CD4-positive, alpha-beta T cell treated with Interleukin-4 for 1 hour (primary cell): ENCODE measurements at places on chromosomes 11 and 22.

DNA sequence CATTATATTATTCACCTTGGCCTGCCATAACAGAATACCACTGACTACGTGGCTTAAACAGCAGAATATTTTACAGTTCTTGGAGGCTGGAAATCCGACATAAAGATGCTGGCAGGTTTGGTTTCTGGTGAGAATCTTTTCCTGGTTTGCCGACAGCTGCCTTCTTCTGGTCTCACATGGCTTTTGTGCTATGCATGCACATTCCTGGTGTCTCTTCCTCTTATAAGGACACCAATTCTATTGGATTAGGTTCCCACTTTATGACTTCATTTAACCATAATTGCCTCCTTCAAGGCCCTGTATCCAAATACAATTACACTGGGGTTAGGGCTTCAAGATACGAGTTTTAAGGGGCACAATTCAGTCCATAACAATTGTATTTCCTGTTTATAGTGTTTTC is 17.1 kb downstream of the RNF214 start:
- no peak for DNase-seq

DNA sequence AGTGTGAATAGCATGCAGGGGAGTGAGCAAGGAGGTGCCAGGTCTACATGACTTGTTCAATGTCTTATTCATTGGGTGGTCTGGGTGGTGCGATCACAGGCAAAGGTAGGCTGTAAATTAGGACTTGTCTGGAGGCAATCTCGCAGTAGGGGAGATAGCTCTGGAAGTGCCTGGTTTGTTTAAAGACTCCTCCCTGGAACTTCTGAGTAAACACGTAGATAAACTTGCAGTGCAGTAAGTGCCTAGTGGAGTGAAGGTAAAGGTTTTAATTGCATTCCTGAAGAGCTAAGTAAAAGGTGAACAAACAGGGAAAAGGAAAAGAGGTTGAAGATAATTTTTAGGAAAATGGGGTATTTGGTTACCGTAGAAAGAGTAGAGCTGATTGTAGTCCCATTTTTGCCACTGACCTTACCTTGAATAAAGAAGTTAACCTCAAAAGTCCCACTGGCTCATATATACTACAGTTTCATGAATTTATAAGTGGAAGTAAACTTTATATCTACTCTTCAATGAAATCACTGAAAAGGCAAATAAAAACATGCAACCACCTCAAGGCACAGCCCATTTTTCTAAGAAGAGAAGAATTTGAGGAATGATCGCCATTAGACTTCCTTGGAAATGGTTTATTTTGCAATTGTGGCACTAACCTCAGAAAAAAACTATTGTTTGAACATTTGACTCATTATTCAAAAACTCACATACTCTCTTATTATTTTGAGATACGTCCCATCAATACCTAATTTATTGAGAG is 44.3 kb downstream of the AASDHPPT start:
- DNase-seq: no peak

DNA sequence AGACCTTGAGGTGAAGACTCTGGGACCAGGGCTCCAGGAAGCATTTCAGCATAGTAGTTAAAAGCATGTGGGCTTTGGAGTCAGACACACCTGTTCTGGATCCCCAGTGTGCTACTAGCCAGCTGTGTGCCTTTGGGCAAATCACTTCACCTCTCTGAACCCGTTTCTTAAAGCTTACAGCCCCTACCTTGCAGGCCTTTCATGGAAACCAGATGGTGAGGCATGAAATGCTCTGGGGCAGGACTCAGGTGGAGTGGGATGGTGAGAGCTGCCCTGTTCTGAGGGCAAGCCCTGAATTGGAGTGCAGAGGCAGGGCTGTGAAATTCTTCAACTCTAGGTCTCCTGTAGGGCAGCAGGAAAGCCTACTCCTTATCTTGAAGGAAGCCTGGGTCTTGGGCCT is 10.5 kb downstream of the UCP2 start:
- peak; percentile 39 for DNase-seq

DNA sequence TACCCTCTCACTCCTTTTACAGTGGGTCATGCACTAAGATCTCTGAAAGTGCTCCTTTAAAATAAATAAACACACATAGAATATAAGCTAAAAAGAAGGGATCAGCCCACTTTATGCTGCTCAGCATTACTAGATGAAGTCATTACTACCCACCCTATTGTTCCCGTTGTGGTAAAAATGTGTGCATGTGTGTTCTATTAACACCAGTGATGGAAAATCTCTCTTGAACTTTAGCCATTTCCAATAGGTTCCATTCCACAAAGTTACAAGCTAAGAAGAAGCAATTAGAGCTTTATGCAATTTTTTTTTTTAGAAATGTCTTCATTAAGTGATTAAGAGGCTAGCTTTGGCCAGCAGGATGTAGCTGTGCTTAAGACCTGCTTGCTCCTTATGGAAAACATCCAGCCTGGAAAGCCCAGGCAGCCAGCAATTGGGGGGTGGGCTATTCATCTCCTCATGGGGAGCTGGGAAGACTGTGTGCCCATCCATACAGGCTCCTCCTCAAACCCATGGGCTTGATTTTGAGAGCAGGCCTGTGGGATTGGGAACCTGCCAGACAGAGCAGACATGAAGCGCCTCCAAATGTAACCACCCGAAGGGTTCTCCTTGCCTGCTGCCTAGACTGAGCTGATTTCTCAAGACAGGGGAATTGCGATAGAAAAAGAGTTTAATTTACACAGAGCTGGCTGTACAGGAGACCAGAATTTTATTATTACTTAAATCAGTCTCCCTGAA is 92.9 kb upstream of the PARVA start:
- DNase-seq: no peak

DNA sequence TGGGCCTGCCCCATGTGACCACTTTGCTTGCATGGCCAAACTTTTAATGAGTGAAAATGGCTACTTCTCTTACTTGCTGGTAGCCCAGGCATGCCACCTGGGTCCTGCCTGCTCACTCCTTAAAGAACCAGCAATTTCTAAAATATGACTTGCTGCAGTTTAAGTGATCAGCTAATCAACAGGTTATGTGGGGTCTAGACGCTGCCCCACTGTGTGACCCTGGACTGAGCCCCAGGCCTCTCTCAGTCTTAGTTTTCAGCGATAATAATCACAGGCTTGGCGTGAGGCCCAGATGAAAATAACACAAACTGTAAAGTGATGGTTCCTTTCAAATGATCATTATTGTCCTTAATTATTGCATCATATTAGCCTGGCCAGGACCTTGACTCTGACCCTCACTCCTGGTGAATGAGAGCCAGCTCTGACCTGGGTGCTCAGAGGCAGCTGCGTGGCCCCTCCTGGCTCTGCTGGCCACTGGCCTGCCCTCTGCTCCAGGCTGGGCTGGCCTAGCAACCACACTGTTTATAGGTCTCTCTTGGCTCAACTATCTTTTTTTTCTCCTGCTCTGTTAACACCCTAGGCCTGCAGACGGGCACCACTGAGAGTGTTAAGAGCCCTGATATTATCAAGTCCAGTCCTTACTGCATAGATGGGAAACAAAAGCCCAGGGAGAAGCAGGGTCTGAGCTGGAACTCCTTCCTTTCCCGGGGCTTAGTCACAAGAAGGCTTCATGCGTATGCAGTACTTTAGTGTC is 89.7 kb downstream of the RRM1 start:
- no peak for DNase-seq

- DNase-seq: no peak
These were observed 39.6 kb upstream of the CHRM4 start for GRCh38 chr11:46431211-46431610.

DNA sequence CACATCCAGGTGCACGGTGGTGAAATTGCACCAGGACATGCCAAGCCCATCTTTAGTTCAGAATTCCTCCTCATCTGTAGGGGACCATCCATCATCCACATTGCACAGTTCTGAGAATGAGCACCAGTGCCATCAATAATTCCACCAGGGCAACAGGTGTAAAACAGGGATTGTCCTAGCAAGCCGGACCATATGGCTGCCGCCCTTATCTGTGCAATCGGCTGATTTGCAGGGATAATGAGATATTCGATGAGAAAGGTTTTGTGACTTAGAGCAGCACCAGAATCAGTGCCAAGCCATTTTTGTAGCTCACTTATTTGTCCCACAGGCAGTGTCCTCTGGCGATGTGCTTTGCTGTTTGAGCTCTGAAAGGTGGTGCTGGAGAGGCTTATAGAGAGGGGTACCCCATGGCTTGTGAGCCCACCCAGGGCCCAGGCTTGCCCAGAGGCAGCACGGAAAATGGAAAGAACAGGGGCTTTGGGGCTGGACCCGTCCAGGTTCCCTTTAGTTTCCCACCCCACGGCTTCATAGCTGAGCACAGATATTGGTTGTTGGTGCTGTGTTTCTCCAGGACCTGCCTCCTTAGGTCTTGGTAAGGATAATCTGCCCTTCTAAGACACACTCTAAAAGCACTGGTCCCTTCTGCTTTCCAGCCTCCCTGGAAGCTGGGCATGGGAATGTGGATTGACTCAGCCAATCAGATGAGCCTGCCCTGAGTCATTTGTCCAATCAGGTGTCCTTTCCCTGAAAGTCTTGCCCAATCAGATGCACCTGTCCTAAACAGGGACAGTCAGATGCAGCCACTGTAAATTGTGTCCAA is 84.0 kb upstream of the SHANK2 start:
- DNase-seq: no peak

DNA sequence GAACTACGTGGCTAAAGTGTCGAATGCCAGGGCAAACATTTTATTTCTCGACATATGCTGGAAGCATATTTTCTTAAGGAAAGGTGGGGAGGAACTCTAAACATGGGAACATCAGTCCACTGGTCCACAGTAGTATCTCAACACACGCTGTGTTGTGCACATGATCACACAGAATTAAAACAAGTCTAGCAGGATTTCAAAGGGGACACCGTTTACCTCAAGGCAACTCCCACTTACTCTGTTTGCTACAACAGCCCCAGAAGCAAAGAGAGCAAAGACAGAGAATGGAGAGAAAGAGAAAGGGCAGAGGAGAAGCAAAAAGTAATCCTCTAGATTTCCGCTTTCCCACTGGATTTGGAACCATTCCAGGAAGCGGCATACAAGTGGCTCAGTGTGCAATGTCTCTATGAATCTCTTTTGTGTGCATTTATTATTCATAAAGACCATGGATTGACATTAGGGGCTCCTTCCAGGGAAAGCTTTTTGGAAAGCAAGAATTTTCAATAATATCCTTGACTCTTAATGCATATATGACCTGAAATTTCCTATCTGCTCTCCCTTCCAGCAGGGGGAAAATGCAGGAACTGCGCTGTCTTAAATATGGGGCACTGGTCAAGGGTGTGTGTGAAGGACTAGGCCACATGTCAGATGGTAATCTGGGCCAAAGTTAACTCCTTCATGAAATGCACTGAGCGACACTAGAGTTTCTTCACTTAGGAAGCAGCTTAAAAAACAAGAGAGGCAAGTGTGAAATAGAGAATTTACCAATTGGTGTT is 34.8 kb upstream of the CCDC34 start:
- no peak for DNase-seq

- no peak for DNase-seq
These were observed 19.6 kb downstream of the PRR14L start for GRCh38 chr22:31730344-31730711.

- DNase-seq: peak; percentile 28
These were observed 10.9 kb downstream of the PRCP start for GRCh38 chr11:82889133-82890001.

GRCh38 chr11:10655943-10656576 is 37.5 kb downstream of the IRAG1 start:
- no peak for DNase-seq

DNA sequence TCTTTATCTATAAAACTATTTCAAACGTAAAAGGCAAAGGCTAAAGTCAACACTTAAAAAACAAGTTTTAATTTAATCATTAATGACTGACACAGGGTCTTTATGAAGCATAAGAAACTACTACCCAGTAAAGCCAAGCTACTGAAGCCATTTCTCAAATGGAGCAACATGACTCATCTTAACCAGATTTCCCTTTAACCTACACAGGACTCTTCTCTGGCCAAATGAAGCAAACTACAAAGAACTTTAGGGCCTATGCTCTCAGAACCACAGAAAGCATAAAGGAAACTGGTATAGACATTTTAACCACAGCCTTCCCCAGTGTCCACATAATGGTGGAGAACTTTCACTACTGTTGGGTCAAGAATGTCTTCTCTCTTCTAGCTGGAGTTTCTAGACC is 34.7 kb downstream of the ALG9 start:
- DNase-seq: no peak

GRCh38 chr22:41758231-41758630 is 42.2 kb upstream of the CCDC134 start:
- no peak for DNase-seq

DNA sequence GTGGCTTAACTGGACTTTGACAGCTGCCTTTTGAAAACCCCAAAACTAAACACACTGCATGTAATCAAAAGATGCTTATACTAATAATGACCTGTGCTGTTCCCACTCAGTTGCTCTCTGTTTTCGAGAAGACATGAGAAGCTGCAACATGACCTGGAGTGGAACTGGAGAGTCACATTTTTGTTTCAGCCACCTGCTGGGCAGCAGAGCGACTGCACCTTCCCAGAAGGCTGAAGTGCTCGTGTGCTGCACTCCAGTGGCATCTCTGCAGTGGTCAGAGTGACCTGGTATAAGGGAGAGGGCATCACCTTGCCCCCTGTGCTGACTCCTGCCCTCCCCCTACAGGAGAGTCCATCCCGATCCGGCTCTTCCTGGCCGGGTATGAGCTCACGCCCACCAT is 8.6 kb downstream of the THYN1 start:
- DNase-seq: no peak

DNA sequence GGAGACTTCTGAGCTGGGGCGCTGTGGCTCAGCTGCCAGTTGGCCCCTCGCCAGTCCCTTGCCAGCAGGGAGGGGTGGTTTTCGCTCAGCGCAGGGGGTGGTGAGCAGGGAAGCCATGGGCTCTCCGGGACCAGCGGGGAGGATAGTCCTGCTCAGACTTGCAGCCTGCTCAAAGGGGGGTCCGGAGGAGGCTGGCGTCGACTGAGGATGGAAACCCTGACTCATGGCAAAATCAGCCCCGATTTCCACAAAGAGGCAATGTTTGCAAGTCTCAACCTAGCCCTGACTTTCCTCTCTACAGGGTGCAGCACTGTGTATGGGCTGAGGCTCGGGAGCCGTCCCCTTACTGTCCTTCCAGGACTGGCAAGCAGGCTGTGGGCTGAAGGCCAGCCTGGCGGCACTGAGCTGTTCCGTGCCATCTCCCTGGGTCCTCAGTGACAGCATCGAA is 35.1 kb downstream of the FBLN1 start:
- DNase-seq: no peak

DNA sequence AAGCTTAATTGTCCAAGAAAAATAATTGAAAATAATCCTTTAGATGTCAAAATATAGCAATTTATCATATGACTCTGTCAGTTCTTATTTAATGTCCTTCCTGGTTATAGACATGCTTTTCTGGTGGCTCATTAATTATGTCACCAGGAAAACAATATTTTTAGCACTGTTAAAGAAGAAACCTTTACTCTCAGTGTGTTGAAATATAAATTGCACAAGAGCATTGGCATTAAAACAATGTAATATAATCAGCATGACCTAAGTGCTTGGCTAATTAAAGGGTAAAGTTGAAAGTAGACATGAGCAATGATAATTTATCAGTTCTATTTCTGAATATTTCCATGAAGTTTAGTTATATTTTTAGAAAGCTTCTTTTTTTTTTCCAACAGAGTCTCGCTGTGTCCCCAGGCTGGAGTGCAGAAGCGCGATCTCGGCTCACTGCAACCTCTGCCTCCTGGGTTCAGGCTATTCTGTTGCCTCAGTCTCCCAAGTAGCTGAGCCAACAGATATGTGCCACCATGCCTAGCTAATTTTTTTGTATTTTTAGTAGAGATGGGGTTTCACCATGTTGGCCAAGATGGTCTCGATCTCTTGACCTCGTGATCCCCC is 232.3 kb downstream of the JRKL start:
- no peak for DNase-seq

GRCh38 chr22:24265734-24266133 is 4.9 kb upstream of the SPECC1L start:
- DNase-seq: no peak

GRCh38 chr11:77386178-77386577 is 84.7 kb upstream of the GDPD4 start:
- no peak for DNase-seq
